ENCODE measurements at places on chromosomes 4 and X.

GRCh38 chr4:55546506-55546755, 278 bp downstream of the CLOCK start:
- peak overlapping the region; percentile 57 for H3K27ac ChIP-seq
- H3K4me1 ChIP-seq, result peaks cover 9% of the 10 kb centered on the region
- no peaks in the 10 kb centered on the region for H3K36me3 ChIP-seq
- no peaks in the 10 kb centered on the region for H3K27me3 ChIP-seq
- DNase-seq, result no peak
- H3K4me3 ChIP-seq, result peak overlapping the region; percentile 92

GRCh38 chrX:56733459-56734046, 4.5 kb downstream of the NBDY start:
- H3K27me3 ChIP-seq, result no peaks in the 10 kb centered on the region
- H3K36me3 ChIP-seq, result peaks cover 5% of the 10 kb centered on the region
- no peak for DNase-seq
- no peak overlapping the region for H3K27ac ChIP-seq
- no peaks in the 10 kb centered on the region for H3K4me1 ChIP-seq
- no peak overlapping the region for H3K4me3 ChIP-seq

- no peak overlapping the region for H3K27ac ChIP-seq
- H3K4me3 ChIP-seq, result no peak overlapping the region
- no peak for DNase-seq
- H3K27me3 ChIP-seq, result no peaks in the 10 kb centered on the region
- peaks cover 4% of the 10 kb centered on the region for H3K36me3 ChIP-seq
These were observed 123.7 kb downstream of the AFAP1 start for GRCh38 chr4:7815981-7816380.

GRCh38 chrX:78322863-78323262, 4.5 kb downstream of the CYSLTR1 start:
- H3K27me3 ChIP-seq, result no peaks in the 10 kb centered on the region
- no peak for DNase-seq
- no peak overlapping the region for H3K27ac ChIP-seq
- no peaks in the 10 kb centered on the region for H3K36me3 ChIP-seq

GRCh38 chr4:46900082-46900481, 9.0 kb downstream of the COX7B2 start:
- no peaks in the 10 kb centered on the region for H3K36me3 ChIP-seq
- H3K27ac ChIP-seq, result no peak overlapping the region
- no peak for DNase-seq

GRCh38 chrX:102029026-102029425, 96.5 kb upstream of the TCEAL2 start:
- no peak for DNase-seq
- no peak overlapping the region for H3K4me3 ChIP-seq
- no peak overlapping the region for H3K27ac ChIP-seq
- no peaks in the 10 kb centered on the region for H3K36me3 ChIP-seq
- H3K27me3 ChIP-seq, result no peaks in the 10 kb centered on the region

DNA sequence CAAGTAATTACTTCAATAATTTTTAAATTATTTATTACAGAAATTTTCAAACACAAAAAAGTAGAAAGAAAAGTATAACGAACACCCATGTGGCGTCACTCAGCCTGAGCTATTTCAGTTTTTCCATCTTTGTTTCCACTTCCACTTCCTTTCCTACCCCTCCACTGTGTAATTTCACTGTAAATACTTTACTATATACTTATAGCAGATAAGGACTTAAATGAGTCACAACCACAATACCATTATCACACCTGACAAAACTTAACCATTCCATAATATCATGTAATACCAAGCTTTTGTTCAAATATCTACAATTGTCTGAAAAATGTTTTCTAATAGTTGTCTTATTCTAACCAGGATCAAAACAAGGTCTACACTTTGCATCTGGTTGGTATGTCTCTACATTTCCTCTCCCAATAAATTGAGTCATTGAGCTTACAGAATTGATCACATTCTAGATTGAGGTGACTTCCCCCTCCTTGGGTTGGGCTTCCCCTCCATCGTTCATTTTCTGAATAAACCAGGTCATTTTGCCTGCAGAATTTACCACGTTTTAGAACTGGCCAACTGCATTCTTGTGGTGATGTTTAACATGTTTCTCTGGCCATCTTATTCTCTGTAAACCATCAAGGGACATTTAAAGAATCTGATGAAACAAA, 48.7 kb downstream of the ATP10D start:
- H3K27ac ChIP-seq, result no peak overlapping the region
- no peaks in the 10 kb centered on the region for H3K36me3 ChIP-seq
- H3K27me3 ChIP-seq, result no peaks in the 10 kb centered on the region
- H3K4me1 ChIP-seq, result no peaks in the 10 kb centered on the region

- H3K27ac ChIP-seq, result no peak overlapping the region
- no peaks in the 10 kb centered on the region for H3K36me3 ChIP-seq
- no peaks in the 10 kb centered on the region for H3K27me3 ChIP-seq
- H3K4me3 ChIP-seq, result no peak overlapping the region
- peaks cover 7% of the 10 kb centered on the region for H3K4me1 ChIP-seq
These were observed 91.8 kb downstream of the STOX2 start for GRCh38 chr4:183996868-183997267.

DNA sequence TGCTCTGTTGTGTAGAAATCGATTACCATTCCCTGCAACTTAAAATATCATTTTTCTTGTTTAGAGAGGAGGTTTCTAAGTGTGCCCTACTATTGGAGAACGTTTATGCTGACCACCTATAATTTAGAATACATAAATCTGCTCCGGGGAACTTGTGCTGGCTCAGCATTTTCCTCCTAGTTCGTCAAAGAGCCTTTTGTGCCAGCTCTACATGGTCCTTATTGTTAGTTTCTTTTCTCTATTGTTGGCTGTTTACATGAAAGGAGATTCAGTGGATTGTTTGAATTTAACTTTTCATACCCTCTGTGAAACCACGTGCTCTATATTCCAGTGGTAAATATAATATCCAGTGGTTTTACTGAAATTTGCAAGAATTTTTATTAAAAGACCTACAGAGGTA, 53.4 kb upstream of the ATP8A1 start:
- DNase-seq, result no peak
- no peaks in the 10 kb centered on the region for H3K4me1 ChIP-seq
- no peak overlapping the region for H3K27ac ChIP-seq
- no peaks in the 10 kb centered on the region for H3K27me3 ChIP-seq
- no peaks in the 10 kb centered on the region for H3K36me3 ChIP-seq

GRCh38 chrX:71400710-71401109, 34.6 kb downstream of the TAF1 start:
- no peaks in the 10 kb centered on the region for H3K4me1 ChIP-seq

DNA sequence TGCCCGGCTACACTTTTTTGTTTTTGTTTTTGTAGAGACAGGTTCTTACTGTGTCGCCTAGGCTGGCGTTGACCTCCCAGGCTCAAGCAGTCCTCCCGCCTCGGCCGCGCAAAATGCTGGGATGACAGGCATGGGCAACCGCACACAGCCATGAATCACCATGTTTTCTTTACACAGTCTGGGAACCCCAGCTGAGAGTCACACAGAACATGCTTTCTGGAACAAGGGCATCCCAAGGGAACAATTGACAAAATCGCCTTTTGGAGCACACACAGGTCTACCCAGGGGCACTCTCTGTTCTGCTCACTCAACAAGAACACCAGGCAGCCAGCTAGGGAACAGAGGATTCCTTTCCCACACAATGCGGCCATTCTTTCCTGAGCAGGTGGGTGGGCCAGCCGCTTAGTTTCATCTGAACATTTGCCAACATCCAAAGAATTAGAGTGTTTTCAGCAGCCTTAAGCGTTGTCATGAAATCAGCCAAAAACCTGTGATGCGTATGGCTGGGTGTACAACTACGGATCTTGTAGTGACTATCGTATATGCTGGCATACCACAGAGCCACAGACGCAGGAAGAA, 15.7 kb downstream of the PRKX start:
- H3K4me1 ChIP-seq, result peaks cover 8% of the 10 kb centered on the region
- H3K27me3 ChIP-seq, result no peaks in the 10 kb centered on the region
- H3K27ac ChIP-seq, result no peak overlapping the region
- no peak overlapping the region for H3K4me3 ChIP-seq
- no peak for DNase-seq

- DNase-seq, result no peak
- 0 out of 2 replicates have a peak, but pooled peaks cover 2% of the 10 kb centered on the region for H3K4me1 ChIP-seq
- H3K27me3 ChIP-seq, result no peaks in the 10 kb centered on the region
- H3K4me3 ChIP-seq, result no peak overlapping the region
- no peak overlapping the region for H3K27ac ChIP-seq
These were observed 147.2 kb upstream of the SFRP2 start for GRCh38 chr4:153936121-153936520.

- no peak overlapping the region for H3K4me3 ChIP-seq
- H3K27me3 ChIP-seq, result no peaks in the 10 kb centered on the region
- DNase-seq, result no peak
- H3K4me1 ChIP-seq, result peaks cover 2% of the 10 kb centered on the region
These were observed 79.9 kb upstream of the ATOH1 start for GRCh38 chr4:93748373-93749291.

- H3K36me3 ChIP-seq, result no peaks in the 10 kb centered on the region
- no peak for DNase-seq
- H3K4me1 ChIP-seq, result no peaks in the 10 kb centered on the region
- H3K27me3 ChIP-seq, result no peaks in the 10 kb centered on the region
- no peak overlapping the region for H3K27ac ChIP-seq
These were observed 156.1 kb downstream of the STPG2 start for GRCh38 chr4:97987019-97987648.

- H3K36me3 ChIP-seq, result no peaks in the 10 kb centered on the region
- H3K4me3 ChIP-seq, result no peak overlapping the region
- no peaks in the 10 kb centered on the region for H3K27me3 ChIP-seq
- DNase-seq, result no peak
- no peak overlapping the region for H3K27ac ChIP-seq
These were observed 189.8 kb upstream of the AFF2 start for GRCh38 chrX:148310426-148311165.

GRCh38 chr4:82225030-82225429, 148.8 kb downstream of the HNRNPD start:
- no peak overlapping the region for H3K4me3 ChIP-seq
- no peak overlapping the region for H3K27ac ChIP-seq
- 0 out of 2 replicates have a peak, but pooled peaks cover 4% of the 10 kb centered on the region for H3K4me1 ChIP-seq
- no peaks in the 10 kb centered on the region for H3K36me3 ChIP-seq
- DNase-seq, result no peak

DNA sequence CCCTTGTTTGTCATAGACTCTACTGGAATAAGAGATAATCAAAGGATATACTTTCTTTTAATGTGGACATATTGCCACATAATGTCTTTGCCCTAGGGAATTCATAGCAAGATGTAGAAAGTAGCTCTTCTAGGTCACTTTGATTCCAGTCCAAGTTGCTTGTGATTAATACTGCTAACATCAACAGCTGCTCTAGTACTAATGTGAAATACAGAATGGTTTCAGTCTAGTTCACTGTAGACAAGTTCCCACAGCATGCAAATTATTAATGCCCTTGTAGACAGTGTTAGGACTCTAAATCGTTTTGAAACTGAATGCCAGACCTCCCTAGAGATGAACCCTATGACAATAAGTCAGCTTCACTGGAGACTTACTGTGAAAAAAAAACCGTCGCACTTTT, 494.6 kb upstream of the ATOH1 start:
- H3K36me3 ChIP-seq, result no peaks in the 10 kb centered on the region
- no peaks in the 10 kb centered on the region for H3K4me1 ChIP-seq
- no peak overlapping the region for H3K4me3 ChIP-seq
- no peaks in the 10 kb centered on the region for H3K27me3 ChIP-seq

DNA sequence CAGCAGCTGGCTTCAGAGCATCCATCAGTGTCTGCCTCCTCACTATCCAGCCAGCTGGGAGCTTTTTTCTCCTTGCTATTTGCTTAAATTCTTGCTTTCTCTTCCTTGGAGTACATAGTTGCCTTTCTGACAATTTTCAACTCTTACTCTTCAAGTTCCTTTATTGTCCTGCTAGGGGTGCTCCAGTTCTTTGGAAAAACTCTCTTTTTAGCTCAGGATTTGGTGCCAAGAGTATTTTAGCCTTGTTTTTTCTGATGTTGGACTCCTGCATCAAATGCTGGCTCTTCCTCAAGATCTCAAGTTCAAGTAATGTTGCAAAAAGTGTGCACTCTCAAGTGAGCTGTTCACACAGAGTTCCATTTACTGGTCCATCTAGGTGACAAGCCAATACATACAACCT, 126.4 kb downstream of the KDR start:
- DNase-seq, result no peak
- no peaks in the 10 kb centered on the region for H3K36me3 ChIP-seq
- H3K4me3 ChIP-seq, result no peak overlapping the region
- no peaks in the 10 kb centered on the region for H3K27me3 ChIP-seq

- DNase-seq, result no peak
- H3K36me3 ChIP-seq, result no peaks in the 10 kb centered on the region
- H3K4me3 ChIP-seq, result no peak overlapping the region
- H3K27me3 ChIP-seq, result no peaks in the 10 kb centered on the region
These were observed 31.0 kb upstream of the FGF5 start for GRCh38 chr4:80235451-80235850.

- no peaks in the 10 kb centered on the region for H3K4me1 ChIP-seq
- no peak overlapping the region for H3K4me3 ChIP-seq
- H3K27ac ChIP-seq, result no peak overlapping the region
- H3K27me3 ChIP-seq, result no peaks in the 10 kb centered on the region
These were observed 94.5 kb downstream of the PCDH19 start for GRCh38 chrX:100315566-100315965.

DNA sequence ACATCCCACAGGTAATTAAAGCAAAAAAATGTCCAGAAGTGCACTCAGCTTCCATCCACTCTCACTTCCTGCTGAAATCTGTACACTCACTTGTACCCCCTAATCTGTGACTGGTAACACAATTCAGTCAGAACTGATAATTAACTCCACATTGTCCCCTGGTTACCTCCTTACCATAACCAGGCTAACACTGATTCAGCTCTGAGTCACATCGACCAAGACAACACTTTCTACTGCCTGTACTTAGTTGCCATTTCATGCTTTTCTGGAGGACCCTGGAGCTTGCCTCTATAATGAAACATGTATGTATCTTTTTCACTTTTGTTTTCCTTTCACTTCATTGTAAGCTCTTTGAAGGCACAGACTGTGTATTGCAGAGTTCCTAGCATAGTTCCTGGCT, 130.9 kb upstream of the GABRG1 start:
- H3K27ac ChIP-seq, result no peak overlapping the region
- H3K4me1 ChIP-seq, result no peaks in the 10 kb centered on the region
- H3K36me3 ChIP-seq, result no peaks in the 10 kb centered on the region
- DNase-seq, result no peak
- no peaks in the 10 kb centered on the region for H3K27me3 ChIP-seq
- H3K4me3 ChIP-seq, result no peak overlapping the region

DNA sequence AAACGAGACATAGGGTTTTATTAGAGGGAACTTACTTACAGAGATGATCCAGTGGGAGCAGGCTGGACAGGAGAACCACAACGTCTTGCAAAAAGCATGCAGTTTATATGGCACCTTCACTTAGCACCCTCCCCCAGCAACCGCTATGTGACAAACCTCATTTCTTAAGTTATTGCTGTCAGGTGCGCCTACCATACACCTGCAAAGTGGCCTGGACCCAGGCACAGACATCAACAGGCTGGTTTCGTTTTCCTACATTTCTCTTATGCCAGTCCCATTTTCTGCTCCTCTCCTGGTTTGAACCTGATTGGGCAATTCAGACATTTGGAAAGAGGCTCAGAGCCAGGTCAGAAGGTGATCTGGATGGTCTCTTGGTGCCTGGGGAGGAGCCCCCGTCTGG, 18.3 kb downstream of the RTL5 start:
- DNase-seq, result no peak
- H3K4me3 ChIP-seq, result no peak overlapping the region
- H3K27me3 ChIP-seq, result no peaks in the 10 kb centered on the region

GRCh38 chrX:74519870-74520269, 94.6 kb downstream of the RLIM start:
- H3K27me3 ChIP-seq, result no peaks in the 10 kb centered on the region
- DNase-seq, result no peak
- no peak overlapping the region for H3K27ac ChIP-seq
- no peaks in the 10 kb centered on the region for H3K36me3 ChIP-seq

GRCh38 chrX:102745857-102746584, 25.5 kb downstream of the GPRASP3 start:
- peak; percentile 62 for DNase-seq
- H3K27ac ChIP-seq, result peak overlapping the region; percentile 36
- H3K36me3 ChIP-seq, result peaks cover 3% of the 10 kb centered on the region
- H3K27me3 ChIP-seq, result no peaks in the 10 kb centered on the region

All from H1 (cell line).